ENCODE measurements at places on chromosomes 4 and X.

DNA sequence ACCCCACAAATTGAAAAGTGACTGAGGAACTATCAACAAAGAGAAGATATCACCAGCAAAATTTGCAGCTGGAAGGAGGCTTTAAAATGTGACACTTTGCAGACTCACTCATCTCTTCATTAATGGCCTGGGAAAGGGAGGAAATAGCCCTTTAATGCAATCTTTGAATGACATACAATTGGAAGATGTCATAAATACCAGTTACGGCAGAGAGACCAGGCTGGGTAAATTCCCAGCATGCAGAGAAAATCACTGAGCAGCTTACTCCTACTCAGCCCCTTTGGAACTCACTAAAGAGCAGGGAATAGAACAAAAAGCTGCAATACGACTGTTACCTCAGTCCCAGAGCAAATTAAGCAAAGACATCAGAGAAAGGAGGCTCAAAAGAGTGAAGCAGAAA is 238.9 kb downstream of the HS3ST1 start:
- DNase-seq = no peak

DNA sequence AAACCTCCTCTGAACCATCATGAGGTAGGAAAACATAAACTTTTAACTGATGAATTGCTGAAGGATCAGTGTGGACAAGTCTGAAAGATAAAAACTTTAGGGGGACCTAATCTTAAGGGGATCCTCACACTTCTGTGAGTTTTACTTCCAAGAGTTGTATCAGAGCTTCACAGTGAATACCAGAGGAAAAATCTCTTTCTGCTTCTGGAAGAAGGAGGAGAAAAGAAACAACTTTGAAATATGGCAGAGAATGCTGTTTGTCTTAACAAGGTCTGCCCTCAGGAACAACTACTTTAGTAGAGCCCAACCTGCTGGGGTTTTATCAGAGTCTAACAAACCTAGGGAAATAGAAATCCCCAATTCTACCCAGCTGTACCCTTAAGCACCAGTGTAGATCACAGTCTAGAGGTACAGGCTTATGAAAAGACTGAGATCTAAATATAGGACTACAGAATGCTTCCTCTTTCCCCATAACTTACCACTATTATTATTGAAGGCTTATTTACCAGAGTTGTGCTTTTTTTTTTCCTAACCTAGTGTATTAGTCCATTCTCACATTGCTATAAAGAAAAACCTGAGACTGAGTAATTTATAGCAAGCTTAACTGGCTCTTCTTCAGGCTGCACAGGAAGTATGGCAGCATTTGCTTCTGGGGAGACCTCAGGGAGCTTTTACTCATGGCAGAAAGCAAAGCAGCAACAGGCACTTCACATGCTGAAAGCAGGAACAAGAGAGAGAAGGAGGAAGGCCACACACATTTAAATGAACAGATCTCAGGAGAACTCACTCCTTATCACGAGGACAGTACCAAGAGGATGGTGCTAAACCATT is 167.9 kb downstream of the CAMK2D start:
- no peak for DNase-seq

DNA sequence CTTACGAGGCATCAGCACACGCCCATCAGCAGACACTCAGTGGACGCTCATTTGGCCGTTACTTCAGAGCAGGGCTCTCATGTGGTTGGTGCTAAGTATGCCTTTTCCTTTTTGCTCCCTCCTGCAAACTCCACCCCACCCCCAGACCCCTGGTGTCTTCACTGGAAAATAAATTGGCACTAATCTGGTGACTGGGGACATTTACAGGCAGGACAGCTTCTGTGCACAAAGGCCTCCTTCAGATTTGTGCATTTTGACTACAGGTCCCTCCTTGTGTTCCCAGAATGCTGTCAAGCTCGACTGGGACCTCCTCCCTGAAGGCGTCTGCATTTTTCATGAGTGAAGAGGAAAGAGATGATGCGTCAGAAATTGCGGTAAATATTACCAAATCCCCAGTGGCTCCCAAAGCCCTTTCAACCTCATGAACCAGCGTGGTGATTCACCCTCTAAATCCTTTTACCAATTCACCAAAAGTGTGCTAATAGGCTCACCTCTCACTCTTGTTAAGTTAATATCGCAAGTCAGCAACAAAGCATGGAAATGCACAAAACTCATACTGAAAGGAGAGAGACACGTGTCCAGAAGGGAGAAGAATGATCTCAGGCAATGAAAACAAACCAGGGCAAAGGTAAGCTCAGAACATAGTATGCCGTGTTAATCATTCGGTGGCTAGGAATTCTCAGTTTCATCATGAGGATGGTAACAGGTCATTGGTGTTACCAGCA is 119.0 kb downstream of the NKX6-1 start:
- no peak for DNase-seq

- no peak for DNase-seq
Measured at GRCh38 chrX:46324166-46324565, 221.1 kb downstream of the ZNF674 start.

GRCh38 chrX:14359316-14359715 is 170.0 kb upstream of the GLRA2 start:
- DNase-seq = no peak

- DNase-seq = no peak
Measured at GRCh38 chrX:155891446-155892210, 10.5 kb downstream of the VAMP7 start.

GRCh38 chr4:1285151-1285789 is 4.4 kb upstream of the MAEA start:
- no peak for DNase-seq

GRCh38 chrX:6718766-6719165 is 183.8 kb upstream of the VCX3A start:
- no peak for DNase-seq

GRCh38 chr4:67765401-67765800 is 11.2 kb upstream of the GNRHR start:
- DNase-seq = no peak

DNA sequence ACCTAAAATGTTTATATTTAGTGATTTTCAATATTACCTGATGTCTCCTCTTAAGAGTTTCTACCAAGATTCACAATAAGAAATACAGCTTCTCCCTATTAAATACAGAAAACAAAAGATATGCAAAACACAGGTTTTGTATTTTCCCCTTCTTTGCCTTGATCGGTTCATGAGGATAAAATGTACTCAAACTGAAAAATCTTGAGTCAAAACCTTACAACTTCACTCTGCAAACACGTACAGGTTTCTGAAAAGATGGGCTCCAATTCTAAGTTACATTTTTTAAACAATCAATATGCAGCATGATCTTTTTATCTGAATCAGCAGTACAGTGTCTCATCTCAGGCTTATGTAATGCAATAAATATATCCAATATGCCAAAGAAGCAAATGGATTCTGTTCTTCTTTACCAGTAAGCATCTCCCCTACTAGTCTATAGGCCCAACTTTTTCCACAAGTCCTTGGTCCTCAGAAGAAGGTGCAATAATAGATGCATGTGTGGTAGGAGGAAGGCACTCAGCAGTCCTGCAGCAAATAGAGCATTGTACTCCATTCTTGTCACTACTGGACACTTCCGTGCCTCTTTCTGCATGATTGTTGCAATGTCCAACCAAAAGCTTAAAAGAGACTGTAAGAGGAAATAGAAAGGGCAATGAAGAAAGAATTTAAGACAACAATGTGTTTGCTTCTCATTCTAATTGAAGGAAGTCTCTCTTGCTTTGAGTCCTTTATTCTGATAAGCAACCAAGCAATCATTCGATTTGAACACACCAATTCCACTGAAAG is 3.2 kb downstream of the MAPK10 start:
- no peak for DNase-seq

- no peak for DNase-seq
Measured at GRCh38 chr4:123359449-123360315, 36.9 kb upstream of the SPRY1 start.

DNA sequence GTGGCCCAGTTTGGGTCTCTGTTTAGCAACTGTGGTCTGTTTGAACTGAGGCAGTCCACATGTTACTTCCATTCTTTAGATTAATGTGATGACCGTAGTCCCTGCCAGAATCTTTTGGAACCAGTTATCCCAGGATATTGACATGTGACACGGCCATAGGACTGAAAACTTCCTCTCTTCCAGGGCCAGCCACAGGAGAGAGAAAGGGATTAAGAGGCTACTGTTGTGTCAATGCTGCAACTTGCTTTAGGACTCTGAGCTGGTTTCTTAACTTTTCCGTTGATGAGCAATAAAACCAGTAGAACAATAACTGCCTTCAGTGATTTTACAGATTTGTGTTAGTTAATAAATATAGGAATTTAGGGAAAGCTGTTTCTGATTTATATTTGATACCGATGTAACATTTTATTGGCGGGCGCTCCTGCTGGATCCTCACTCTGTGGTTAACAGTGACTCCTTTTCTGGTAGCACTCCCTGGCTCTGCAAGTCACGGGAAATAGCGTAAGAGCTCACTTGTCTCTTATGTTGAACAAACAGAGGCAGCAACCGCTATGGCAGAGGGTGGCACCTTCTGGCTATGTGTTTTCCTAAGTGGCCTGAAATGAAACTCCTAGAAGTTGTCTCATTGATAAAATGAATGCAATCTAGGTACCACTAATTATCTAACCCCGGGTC is 2.5 kb downstream of the TENM3 start:
- DNase-seq = no peak

- no peak for DNase-seq
Measured at GRCh38 chr4:117429506-117429905, 344.1 kb upstream of the TRAM1L1 start.

DNA sequence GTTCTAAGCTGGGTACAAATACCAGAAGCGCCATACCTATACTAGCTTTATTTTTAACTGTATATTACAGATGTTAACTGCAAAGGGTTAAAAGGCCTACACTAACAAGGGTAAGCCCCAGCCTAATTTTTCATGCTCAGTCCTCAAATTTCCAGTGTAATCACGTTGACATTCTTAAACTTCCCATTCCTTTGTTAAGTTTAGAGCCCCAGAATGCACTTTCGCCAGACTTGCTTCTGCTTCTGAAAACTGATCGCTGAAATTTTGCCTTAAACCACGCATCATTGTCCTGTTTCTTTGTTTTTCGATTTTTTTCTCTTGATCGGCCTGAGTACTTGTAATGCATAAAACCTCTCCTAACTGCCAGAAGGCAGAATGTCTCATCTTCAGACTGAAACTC is 2141.9 kb upstream of the AGA start:
- no peak for DNase-seq

GRCh38 chr4:38831653-38832052 is 25.0 kb downstream of the TLR6 start:
- no peak for DNase-seq

- no peak for DNase-seq
Measured at GRCh38 chrX:117910216-117910615, 206.4 kb downstream of the KLHL13 start.

GRCh38 chr4:56273391-56273790 is 113.9 kb downstream of the AASDH start:
- no peak for DNase-seq

DNA sequence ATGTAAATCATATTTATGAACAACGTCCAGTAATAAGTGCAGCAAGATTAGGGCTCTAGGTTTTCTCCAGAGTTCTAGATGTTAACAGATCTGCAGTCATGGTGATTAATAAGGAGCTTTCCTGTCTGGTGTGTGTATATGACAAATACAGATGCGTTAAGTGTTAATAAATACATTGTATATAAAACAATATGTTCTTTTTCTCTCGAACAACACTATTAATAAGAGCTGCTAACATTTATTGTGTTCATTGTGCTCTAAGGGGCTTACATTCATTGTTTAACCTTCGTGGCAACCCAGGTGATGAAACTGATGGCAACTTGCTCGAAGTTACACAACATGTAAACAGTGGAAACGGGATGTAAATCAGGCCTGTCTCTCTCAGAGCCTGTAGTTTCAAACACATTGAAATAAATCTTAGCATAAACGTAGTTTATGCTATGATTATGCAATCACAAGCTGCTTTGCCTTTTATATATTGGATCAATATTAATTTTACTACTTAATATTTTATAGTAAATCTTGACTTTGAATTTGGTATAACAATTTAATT is 547 bp upstream of the CLGN start:
- peak; percentile 6 for DNase-seq

GRCh38 chrX:53631156-53631555 is 55.4 kb downstream of the HUWE1 start:
- no peak for DNase-seq

DNA sequence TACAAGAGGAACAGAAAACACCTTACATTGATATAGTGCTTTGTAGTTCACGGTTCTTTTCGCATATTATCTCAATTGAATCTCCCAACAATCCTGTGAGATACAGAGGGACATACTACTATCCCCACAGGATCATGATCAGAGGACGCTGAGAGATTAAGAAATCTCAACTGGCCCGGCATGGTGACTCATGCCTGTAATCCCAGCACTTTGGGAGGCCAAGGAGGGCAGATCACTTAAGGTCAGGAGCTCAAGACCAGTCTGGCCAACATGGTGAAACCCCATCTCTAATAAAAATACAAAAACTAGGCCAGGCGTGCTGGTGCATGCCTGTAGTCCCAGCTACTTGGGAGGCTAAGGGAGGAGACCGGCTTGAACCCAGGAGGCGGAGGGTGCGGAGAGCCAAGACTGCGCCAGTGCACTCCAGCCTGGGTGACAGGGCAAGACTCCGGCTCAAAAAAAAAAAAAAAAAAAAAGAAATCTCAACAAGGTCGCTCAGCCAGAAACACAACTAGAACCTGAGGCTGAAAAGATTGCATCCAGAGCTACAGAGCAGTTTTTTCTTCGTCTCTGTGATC is 7.4 kb downstream of the APOO start:
- no peak for DNase-seq

GRCh38 chr4:83932750-83933391 is 397.0 kb downstream of the GPAT3 start:
- no peak for DNase-seq

DNA sequence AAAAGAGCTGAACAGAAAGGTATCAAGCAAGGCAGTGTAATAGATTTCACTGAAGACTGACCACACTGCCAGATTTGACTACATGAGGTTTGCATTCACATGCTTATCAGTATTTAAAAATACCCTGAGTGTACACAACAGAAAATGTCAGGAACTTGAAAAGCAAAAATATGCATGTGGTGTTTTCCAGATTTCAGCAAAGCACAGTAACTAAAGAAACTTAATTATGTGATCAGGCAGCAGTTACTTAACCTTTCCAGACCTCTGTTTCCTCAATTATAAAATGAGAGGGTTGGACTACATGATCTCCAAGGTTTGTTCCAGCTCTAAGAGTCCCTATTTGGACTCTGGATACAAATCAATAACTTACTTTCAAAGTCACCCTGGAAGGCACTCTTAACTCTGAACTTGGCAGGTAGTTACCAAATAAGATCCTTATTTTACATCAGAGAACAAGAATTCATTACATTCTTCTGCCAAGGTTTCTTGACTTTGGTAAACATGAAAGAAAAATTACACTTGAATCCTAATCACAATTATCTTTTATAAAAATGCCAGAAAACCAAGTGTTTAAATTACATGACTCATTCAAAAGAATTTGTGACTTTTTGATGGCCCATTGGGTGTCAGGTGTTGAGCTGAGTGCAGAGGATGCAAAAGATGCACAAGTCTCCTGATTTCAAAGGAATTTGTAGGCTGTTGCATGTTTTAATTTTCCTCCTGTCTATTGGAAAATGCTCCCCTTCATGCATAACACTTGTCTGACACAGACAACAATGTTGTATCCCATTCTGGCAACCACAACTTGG is 241.6 kb downstream of the MGST2 start:
- no peak for DNase-seq
